Caki2 (cell line): ENCODE measurements at places on chromosomes 3 and 15.

DNA sequence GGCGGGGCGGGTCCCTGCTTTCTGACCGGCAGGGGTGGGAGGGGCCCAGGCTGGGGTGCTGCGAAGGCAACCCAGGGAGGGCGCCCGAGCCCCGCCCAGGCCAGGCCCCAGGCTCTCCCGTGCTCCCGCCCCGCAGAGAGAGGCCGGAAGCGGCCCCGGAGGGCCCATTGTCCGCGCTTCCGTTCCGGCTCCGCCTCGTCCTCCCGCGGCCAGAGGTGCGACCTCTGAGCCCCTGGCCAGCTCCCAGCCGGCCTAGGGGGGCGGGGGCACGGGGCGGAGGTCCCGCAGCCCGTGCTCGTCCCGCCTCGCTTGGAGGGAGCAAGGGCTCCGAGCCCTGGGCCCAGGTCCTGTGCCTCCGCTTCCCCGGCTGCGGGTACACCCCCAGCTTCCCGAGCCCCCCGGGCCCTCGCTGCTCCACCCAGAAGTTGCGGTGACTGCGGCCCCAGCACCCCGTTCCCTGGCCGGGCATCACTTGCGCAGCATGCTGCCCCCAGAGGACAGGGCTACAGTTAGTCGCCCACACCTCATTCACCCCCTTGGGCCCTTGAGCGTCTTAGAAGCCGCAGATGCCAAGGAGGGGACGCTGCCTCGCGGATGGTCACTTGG lies 20.4 kb upstream of the PLXND1 start:
- DNase-seq: peak; percentile 82

GRCh38 chr3:45582430-45582829 lies 12.1 kb upstream of the LIMD1 start:
- DNase-seq: no peak

DNA sequence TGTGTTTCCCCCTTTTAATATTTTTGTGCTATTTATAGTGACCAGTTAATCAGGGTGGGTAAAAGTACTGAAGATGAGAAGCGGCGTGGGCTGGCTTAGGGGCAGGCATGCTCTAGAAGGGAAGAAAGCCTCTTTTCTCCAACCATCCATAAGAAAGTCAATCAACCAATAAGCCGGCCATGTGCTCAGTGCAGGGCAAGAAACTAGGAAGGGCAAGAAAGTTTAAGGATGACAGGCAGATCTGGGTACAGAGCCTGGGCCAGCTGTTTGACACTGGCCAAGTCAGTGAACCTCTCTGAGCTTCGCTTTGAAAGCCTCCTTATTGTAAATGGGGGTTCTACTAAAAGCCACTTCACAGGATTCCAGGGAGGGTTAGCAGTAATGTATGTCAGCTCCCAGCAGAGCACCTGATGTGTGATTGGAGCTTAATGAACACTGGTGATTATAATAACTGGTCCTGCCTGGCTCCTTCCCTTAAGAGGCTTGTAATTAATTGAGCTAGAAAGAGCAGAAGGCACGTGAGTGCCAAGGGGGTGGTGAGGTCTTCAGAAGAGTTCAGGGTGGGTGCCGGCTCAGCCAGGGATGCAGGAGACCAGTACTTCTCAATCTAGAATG lies 5.7 kb upstream of the CHRNA3 start:
- no peak for DNase-seq

DNA sequence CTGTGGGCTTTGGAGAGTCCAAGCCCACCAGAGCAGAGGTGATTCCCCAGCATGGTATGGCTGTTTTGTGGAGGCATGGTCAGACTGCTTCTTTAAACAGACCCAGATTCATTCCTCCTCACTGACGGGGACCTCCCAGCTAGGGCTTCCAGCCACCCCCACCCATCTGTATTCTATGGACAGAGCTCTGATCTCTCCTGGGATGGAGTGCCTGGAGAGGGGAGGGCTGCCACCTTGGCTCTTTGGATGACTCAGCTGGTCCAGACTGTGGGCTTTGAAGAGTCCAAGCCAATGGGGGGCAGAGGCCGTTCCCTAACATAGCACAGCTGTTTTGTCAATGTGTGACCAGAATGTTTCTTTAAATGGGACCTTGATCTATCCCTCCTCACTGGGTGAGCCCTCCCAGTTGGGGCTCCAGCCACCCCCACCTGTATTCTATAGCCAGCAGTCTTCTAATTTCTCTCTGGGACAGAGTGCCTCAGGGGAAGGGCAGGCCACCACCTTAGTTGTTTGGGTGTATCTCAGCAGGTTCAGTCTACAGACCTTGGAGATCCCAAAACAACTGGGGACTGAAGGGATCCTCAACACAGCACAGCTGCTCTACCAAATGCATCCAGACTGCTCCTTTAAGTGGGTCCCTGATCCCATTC lies 122.0 kb upstream of the OSTN start:
- no peak for DNase-seq

GRCh38 chr3:137347132-137347531 lies 389.3 kb downstream of the IL20RB start:
- no peak for DNase-seq
